CD4-positive, alpha-beta memory T cell (primary cell): ENCODE measurements at places on chromosomes 12 and 14.

GRCh38 chr12:32049956-32050355 lies 56.7 kb upstream of the BICD1 start:
- DNase-seq: no peak

DNA sequence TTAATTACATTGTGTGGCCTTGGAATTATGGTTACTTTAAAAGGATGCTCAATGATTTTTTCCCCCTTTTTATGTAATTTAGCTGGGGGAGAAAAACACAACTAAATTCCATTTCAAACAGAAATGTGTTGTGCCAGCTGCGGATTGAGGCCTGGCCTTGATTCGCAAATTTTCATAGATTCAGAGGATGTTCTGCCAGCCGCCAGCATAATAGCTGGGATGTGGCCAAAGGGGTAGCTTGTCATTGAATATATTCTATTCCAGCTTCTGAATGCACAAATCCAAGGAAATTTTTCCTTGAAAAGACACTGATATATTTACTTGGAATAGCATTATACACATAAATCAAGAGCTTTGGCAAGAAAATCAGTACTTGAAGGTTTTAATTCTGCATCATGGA lies 43.7 kb downstream of the TRHDE start:
- no peak for DNase-seq

DNA sequence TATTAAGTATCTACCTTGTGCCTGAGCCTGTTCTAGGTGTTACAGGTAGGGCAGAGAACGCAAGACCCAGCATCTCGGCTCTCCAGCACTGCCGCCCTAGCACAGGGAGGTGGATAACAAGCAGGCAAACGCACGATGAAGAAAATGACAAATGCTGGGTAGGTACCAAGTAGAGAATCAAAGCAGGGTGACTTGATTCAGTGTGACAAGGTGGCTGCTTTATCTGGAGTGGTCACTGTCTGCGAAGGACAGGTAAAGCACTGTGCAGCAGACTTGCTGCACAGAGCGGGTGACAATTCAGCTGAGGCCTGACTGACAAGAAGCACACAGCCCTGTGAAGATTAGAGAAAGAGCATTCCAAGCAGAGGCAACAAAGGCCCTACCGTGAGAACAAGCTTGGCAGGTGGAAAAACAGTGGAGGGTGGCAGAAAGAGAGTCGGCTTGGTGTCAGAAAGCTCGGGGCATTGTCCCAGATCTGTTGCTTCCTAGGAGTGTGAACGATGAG lies 12.9 kb downstream of the PRKCH start:
- no peak for DNase-seq

- DNase-seq: no peak
These were observed 48.5 kb downstream of the WDR20 start for GRCh38 chr14:102188187-102188586.

GRCh38 chr14:63905370-63905769 lies 52.6 kb downstream of the SYNE2 start:
- no peak for DNase-seq

DNA sequence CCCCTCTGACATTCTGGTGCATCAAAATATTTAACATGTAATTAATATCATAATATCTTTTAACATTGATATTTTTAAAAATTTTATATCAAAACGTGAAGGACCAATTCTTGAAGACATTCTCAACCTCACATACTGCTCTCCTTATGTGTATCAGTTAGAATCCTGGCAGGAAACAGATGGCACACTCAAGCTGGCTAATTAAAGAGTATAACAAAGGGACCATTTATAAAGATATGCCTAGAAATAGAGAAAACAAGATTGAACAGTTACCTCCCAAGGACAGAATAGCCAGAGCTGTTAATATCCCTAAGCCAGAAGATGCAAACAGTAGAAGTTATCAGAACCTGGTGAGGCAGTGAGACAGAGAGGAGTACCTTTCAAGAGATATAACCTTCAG lies 368.7 kb downstream of the NELL2 start:
- DNase-seq: no peak

GRCh38 chr14:99681101-99681831 lies 2.8 kb upstream of the CYP46A1 start:
- no peak for DNase-seq

GRCh38 chr14:54881761-54882401 lies 20.7 kb downstream of the GCH1 start:
- DNase-seq: peak; percentile 49

GRCh38 chr12:101697197-101697929 lies at the start of gene CHPT1:
Gene CHPT1, plus strand, starts transcription at chr12:101697640. Its CDS starts 222 bp downstream, at chr12:101697862.
- peak; percentile 73 for DNase-seq

- DNase-seq: no peak
These were observed 428.7 kb downstream of the RERGL start for GRCh38 chr12:17661250-17661649.

DNA sequence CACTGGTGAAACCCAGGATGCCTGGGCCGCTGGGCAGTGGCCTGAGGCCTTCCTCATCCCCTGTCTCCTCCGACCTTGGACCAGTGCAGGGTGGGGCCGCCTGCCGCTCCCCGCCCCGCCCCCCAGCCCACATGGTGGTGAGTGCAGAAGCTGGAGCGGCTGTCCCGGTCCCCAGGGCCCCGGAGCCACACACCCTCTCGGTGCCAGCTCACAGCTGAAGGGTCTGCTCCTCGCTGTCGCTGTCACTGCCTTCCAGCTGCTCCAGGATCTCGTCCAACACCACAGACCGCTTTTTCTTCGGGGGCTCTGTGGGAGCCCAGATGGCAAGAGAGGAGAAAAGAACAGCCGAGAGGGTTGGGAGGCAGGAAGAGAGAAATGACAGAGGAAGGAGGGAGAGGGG lies 143.1 kb downstream of the RBM19 start:
- no peak for DNase-seq

GRCh38 chr12:119036878-119037825 lies 55.8 kb downstream of the SRRM4 start:
- DNase-seq: no peak

DNA sequence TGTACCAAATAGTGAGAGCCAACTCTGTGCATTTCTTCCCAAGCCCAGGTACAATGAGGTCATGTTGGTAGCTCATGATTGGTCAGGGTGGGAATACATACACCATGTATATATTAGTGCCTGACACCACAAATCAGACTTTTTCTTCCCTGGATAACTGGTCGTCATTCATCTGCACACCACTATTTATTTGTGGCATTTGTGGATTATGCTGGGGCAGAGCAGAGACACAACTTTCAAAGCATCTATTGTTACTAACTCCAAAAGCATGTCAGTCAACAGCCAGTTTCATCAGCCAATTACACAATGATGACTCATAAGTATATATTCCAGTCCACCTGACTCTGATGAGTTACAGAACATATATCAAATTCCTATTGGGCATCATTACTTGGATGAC lies 181.7 kb downstream of the ADAMTS20 start:
- DNase-seq: no peak

DNA sequence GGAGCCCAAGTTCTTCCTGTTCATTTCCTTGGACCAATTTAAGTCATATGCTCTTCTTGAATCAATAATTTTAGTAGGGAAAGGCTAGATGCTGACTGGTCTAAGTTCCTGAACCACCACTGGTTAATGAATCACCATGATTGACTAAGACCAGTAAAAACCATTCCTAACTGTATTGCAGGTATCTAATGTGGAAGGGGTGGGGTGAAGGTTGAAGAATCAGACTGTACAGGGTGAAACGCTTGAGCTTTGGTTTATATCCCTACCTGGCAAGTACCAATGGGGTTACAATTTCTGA lies 100.1 kb downstream of the DYRK2 start:
- no peak for DNase-seq

DNA sequence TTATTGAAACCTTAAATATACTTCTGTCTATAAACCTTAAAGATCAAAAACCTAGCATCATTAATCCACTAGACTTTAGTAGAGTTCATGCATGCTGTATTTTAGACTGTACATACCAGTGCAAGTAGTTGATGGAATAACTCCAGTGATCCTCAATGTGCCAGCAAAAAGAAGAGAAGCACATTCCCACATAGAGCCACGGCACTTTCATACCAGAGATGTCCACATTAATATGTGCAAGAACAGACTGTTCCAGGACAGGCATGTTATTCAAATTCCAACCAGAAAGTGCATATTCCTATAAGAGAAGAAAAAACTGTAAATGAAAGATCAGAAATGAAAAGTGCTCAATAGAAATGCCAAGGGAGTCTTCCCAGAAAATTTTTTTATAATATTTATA lies 55.0 kb downstream of the KDM5A start:
- DNase-seq: no peak

GRCh38 chr14:77303417-77304156 lies 17.1 kb downstream of the POMT2 start:
- DNase-seq: no peak

DNA sequence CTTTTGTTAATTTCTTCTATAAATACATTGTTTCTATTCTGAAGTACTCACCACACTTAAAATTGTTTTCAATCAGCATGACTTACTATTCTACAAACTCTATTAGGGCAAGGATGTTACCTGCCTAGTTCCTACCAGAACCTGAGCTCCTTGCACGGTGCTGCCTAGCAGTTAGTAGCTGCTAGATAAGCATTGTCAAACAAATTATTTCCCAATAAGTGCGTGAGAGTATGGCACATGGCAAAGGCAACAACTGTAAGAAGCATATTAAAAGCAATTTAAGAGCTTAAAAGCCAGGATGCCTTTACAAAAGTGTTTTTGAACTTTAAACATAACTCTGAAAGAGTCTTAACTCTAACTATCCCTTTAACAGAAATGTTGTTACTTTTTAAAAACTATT lies 8.2 kb upstream of the LYZ start:
- DNase-seq: no peak

- no peak for DNase-seq
These were observed 9.6 kb upstream of the SERPINA11 start for GRCh38 chr14:94462219-94462551.

- DNase-seq: no peak
These were observed 44.6 kb downstream of the SRGAP1 start for GRCh38 chr12:63888908-63889635.

DNA sequence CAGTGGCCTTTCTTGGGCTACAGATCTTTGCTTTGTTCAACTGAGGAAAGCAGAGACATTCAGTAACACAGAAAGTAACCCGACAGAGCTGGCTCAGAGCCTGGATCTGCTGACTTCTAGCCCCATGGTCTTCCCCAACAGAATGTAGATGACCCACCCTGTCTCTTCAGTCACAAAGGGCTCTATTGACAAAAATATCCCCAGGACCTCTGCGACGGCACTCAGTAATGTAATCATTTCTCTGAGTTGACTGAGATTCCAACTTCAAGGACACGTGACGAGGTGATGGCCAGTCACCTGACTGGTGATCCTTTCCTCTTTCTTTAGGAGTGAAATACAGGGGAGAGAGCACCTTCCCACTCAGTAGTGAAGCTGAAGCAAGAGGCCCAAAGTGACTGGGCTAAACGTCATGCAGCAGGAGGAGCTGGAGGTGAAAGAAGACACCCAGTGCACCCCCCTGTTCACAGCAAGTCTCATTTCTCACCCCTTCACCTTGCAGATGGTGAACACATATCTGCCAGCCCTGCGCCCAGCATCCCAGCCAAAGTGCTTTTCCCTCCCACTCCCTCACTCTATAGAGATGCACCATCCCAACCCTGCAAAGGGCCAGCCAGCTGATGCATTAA lies 179.2 kb upstream of the EGLN3 start:
- no peak for DNase-seq

GRCh38 chr12:10397296-10397695 lies 7.5 kb upstream of the KLRK1 start:
- no peak for DNase-seq

- DNase-seq: no peak
These were observed 114.5 kb downstream of the DENND5B start for GRCh38 chr12:31476437-31476836.

- no peak for DNase-seq
These were observed 158.8 kb downstream of the TMTC3 start for GRCh38 chr12:88300931-88301330.

DNA sequence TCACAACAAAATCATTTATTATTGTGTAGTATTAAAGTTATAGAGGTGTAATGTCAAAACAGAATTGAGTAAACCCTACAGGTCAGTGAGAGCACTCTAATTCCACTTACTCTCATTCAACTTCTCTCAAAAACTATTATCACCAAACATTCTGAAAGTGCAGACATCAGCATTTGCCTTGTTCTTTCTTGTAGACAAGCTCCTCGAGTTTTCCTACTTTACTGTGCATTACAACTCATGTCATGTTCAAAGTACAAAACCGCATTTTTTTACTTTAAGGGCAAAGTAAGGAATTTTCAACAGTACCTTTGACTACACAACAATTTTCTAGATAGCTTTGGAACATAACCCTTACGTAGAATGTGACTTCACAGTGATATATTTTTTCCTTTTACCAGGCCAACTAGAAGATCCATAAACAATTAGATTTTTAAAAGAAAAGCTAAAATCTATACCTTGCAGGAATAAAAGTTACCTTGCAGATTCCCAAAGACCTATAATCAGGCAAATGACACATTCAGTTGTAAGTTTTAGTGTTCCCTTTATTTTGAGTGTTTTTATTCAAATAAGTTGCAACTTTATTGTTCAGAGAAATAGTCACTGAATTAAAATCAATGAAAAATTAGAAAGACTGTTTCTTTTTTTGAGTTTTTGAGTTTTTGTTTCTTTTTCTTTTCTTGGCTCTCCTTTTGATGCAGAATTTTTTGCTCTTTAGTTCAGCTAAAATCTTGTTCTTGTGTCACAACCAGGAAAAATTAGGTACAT lies 12.7 kb upstream of the USP15 start:
- DNase-seq: no peak

- no peak for DNase-seq
These were observed 55.7 kb upstream of the NR2C1 start for GRCh38 chr12:95129115-95129514.

DNA sequence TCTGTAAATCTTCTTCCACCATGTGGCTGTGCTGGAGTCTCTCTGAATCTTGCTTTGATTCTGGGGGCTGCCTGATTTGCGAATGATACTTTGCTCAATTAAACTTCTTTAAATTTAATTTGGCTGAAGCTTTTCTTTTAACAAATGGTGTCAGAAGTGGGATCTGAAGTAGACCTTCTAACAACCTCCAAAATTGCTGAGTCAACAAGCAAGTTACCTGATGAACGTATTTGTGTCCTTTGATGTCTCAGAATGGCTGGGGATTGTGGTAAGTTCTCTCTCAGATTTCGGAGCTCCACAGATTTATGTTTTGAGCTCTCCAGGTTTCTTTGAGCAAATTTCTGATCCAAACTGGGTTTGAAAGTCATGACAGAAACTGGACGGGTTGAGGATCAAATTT lies 1.9 kb upstream of the OR4E1 start:
- DNase-seq: no peak

DNA sequence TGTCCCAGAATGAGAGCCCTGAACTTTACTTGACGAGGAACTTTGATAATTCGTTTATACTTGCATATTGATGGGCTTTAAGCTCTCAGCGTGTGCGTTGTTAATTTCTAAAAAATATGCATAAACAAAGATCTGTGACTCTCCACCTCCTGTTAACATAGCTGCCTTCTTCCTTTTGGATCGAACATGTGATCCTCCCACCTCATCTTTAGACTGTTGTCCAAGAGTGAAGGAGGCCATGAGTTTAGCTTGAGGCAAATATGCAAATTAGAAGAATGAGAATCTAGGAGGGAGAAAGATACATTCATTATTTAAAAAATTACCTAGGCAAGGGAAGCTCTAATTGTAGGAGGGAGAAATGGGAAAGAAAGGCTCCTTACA lies 617 bp downstream of the TTC8 start:
- no peak for DNase-seq

- no peak for DNase-seq
These were observed 25.1 kb upstream of the KLRB1 start for GRCh38 chr12:9632766-9633165.

GRCh38 chr12:50314636-50315312 lies 31.5 kb upstream of the LIMA1 start:
- no peak for DNase-seq
